ENCODE measurements at places on chromosomes 11 and 22.

DNA sequence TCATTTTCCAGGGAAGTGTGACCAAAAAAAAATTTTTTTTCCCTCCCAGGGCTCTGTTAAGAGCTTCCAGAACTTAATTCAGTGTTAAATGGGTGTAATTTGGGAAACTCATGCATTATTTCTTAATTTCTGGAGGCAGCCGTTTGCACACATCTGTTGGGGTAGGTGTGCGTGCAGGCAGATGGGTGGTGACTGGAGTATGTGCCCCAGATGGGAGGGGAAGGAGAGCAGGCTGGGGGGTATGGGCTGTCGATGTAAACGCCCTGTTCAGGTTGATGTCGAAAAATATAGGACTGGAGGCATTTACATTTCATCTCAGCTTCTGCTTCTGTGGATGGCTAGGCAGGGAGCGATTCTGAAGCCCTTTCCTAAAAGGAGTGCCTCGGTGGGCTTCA is 13.7 kb upstream of the SHISAL1 start:
- no peak for DNase-seq

- no peak for DNase-seq
Observed at GRCh38 chr11:64238076-64238475, 2.8 kb upstream of the FKBP2 start.

- DNase-seq, result no peak
Observed at GRCh38 chr11:134942681-134943080, 530.6 kb upstream of the B3GAT1 start.

- no peak for DNase-seq
Observed at GRCh38 chr11:47157805-47158204, 18.9 kb downstream of the ARFGAP2 start.

DNA sequence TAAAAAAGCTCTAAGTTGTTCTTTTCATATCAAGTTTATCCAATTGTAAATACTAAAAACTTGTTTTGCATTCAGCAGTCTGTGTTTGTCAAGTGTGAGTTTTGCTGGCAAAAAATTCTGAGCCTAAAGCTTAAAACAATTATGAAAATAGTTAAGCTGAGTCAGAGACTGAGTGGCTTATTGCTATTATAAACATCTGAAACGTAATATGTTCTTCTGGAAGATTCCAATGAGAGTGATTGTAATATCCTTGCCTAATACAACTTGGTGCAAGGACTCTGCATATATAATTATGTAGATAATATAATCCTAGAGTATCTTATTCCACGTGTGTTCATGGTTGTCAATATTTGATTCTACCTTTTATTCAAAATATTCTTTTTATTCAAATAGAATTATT is 14.1 kb upstream of the NUP50 start:
- no peak for DNase-seq

GRCh38 chr11:3222941-3223915 is 4.6 kb upstream of the MRGPRG start:
- no peak for DNase-seq

GRCh38 chr11:112637076-112637475 is 324.1 kb upstream of the NCAM1 start:
- DNase-seq, result no peak

DNA sequence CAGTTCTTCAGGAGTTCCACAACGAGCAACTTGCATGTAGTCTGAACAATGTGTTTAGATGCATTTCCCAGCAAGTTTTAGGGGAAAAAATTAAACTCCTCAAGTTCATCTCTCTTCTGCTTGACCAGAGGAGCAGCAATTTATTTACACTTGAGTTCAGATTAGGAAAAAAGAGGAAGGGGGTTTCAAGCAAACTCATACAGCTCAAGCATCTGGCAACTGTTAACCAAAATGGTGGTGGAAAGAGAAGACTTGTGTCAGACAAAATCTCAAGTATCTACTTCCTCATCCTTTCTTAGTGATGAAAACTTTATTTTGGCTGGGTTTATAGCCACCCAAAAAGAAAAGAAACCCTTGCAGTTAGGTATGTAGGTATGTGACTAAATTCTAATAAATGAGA is 29.1 kb upstream of the PICALM start:
- DNase-seq, result no peak

GRCh38 chr11:23112987-23113886 is 253.0 kb upstream of the CCDC179 start:
- no peak for DNase-seq
